Activated T-cell treated with anti-CD3 and anti-CD28 coated beads, Interleukin-2, amount 50 U/mL, for 48 hours (primary cell): ENCODE measurements at places on chromosomes 5 and 9.

DNA sequence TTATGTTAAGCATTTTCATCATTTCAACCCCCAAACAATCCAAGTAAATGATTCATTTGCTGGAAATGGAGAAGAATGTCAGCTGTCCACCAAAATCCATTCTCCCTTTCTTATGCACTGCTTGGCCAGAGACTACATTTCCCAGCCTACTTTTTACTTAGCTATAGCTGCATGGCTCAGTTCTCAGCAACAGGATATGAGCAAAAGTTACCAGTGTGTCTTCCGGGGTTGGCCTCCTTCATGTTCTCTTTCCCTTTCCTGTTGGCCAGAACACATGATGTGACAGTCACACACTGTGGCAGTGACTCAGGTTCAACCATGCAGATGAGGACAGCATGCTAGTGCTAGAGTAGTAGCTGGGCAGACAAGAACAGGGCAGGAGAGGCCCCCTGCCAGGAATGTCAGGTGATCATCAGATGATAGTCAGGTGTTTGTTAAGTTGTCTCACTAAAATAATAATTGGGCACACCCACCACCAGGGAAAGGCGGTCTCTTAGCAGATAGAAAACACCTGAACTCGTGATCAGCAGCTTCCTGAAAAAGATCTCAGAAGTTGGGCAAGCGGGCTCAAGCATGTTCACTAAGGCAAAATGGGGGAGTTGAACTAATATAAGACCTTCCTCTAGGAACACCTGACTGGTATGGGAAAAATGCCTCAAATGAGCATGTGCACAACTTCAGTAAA is 12.2 kb downstream of the GPR150 start:
- DNase-seq = peak; percentile 75

GRCh38 chr9:125356032-125356431 is 94.4 kb downstream of the GAPVD1 start:
- no peak for DNase-seq

DNA sequence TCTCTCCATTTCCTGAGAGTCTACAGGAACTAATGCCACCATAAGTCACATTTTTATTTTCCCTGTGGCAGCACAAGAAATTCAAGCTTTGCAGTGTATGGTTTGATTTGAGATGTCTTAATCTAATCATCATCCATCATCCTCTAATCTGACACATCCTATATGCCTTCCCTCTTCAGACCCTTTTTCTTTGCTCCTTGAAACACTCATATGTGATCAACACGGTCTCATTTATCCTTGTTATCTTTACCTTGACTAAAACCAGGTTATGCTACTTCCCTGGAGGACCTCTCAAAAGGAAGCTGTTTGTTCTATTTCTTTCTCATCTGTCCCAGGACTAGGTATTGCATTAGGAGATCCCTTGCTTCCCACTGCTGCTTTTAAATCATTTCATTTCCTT is 146.9 kb upstream of the MRPS30 start:
- no peak for DNase-seq

DNA sequence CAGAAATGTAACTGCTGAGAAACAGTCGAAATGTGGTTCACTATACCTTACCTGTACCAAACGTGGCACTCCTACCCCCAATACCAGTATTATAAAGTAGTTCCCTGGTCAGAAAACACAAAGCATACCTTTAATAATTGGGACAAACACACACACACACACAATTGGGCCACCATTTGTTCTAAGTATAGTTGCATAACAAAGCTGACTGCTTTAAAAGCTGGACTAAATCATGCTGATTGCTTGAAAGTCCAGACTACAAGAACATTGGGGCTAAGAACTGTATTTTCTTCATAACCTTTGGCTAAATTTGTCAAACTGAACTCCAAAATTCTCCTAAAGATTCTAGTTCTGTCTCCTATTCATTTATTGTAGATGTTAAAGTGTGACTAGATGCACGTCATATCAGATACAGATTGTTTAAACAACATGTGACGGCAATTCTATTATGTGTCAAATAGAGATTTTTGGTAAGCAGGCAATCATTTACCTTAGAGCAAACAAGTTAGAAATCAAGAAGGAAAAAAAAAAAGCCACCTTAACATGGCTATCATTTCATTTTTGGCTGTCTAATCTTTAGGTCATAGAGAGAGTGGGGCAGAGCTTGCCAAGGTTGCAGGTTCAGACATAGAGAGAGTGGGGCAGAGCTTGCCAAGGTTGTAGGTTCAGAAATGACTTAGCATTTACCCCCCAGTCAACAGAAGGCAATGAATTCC is 265.1 kb downstream of the ARL15 start:
- no peak for DNase-seq

- DNase-seq = no peak
These were observed 72.0 kb upstream of the CTSL start for GRCh38 chr9:87653941-87654340.

DNA sequence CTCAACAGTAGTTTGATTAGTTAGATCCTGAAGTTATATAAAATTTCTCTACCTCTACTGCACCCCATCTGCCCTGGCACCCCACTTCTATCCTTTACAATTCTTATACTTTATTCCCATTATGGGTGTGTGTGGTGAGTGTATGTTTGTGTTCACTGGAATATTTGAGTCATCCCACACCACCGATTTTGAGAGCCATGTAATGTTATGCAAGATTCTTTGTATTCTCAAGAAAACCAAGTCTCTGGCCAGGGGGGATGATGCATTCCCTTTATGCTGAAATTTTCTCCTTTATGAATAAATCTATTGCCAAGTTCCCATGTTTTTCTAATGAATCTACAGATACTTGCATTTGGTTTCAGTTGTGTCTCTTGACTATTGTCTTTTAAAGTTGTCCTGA is 266.8 kb downstream of the ARHGEF28 start:
- DNase-seq = no peak

DNA sequence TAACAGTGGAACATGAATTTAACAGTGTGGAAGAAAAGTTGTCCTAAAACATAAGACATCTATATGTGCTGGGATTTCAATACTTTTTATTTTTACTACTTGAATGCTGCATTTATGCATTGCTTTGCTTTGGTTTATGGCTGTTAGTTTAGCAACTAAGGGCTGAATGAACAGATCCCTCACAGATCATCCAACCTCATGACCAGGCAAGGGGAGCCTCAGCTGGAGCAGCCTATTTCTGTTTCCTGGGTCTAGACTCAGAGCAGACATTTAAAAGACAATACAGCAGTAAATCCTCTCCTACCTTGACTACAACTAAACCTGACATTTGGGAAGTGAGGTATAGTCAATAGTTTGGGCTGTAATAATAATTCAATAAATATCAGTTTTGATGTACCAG is 163.3 kb downstream of the AUH start:
- DNase-seq = no peak

GRCh38 chr5:74205767-74206578 is 434.6 kb downstream of the ENC1 start:
- DNase-seq = no peak

DNA sequence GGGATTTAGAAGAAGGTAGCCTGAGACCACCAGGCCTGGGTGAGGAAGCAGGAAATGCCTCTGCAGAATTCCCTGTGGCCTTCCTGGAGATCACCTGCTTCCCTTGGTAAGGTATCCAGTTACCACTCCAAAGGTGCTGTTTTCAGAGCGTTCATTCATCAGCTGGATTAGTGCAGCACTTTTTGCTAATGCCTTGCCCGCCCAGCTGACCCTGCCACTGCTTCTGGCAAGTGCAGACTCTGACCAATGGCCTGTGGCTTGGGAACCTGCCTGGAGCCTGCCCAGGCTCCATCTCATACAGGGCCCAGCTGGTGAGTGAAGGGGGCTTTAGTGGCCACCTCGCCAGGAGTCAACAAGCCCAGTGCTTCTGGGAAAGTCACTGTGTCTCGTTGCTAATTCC is 48.6 kb downstream of the FOXI1 start:
- no peak for DNase-seq

DNA sequence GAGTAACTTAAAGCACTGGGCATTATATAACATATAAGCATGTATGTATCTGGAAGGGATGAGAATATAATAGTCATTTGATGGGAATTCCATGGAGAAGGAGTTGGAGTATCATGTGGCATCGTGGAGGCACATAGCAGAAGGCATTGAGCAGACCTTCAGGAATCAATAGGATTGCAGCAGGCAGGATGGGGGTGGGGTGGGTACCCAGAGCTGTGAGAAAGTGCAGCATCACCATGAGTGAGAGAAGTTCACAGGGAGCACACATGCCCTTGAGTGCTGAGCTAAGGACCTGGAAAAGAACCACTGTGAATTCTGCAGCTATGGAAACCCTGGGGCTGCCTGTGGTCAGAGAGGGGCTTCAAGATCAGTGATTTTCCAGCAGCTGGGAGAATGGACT is 57.3 kb downstream of the MED10 start:
- no peak for DNase-seq

DNA sequence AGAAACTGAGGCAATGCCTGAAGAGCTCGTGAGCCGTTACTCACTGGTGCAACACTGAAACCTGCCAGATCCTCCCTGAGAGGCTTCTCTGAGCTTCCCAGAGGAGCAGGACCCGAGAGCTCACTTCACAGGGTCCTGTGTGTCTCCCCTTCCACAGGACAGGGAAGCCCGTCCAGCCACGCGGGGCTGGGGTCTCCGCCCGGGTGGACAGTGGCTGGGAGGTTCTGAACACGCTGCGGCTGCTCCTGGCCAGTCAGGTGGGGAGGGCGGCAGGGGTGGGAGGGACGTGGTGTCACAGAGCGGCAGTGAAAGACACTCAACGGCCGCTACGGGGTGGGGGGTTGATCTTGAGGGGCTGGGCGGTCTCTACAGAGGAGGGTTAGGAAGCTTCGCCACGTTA is 290 bp upstream of the ZDHHC11 start:
- no peak for DNase-seq

- no peak for DNase-seq
These were observed 760.0 kb upstream of the FAM174A start for GRCh38 chr5:99775189-99775588.

DNA sequence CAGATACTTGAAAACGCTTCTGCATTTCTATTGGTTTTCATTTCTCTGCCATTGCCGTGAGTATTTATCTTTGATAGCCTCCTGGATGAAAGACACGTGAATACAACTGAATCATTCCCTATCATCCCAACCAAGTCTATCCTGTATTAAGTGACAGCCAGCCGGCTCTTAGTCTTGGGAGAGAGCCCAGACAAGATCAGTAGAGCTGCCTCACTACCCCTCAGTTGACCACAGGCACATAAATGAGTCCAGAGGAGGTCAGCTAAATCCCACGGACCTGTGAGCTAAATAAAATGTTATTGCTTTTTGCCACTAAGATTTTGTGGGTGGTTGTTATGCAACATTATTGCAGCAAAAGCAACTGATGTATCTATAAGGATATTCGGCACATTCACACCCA is 639.0 kb upstream of the ACO1 start:
- DNase-seq = no peak

- DNase-seq = peak; percentile 27
These were observed 245.8 kb downstream of the TLE4 start for GRCh38 chr9:79817438-79818004.

DNA sequence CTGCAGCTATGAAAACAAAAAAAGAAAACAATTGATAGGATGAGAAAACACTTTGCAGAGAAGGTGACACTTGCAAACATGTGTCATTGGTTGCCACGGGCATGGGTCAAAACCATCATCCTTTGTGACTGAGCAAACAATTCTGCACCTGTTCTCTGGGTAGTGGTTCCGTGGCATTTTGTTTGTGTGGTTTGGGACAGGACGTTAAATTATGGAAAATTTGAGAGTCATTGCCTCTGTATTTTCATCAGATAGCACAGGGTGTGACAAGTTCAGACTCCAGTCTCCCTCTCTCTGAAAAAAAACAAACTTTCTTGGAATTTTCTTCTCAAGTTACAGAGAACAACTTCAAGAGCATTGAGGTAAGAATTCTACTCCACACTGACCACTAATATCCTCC is 113.4 kb upstream of the HMHB1 start:
- no peak for DNase-seq

GRCh38 chr9:133888809-133889491 is 103.2 kb downstream of the VAV2 start:
- no peak for DNase-seq

DNA sequence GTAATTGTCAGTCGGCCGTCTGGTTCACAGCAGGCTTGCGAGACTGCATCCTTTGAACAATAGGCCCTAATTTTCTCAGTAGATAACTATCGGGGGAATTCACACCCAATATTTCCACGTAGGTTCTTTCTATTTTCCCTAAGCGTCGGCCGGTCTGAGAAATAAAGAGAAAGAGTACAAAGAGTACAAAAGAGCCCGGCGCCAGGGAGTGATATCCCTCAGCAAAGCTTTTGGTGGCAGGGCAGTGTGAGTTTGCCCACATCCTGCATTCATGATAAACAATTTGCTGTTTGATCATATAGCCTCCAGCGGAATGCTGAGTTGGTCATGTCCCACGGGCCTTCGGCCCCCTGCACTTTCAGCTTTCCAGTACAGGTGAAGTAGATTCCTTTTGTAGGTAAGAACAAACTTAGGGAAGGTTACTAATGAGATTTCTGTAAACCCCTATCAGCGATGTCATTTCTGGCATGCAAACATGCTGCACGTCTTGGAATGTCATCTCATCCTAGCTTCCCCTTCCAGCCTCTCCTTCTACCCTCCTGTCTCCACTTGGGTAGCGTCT is 4.7 kb upstream of the PTGR1 start:
- DNase-seq = no peak

GRCh38 chr9:25658571-25658970 is 19.7 kb downstream of the TUSC1 start:
- no peak for DNase-seq

DNA sequence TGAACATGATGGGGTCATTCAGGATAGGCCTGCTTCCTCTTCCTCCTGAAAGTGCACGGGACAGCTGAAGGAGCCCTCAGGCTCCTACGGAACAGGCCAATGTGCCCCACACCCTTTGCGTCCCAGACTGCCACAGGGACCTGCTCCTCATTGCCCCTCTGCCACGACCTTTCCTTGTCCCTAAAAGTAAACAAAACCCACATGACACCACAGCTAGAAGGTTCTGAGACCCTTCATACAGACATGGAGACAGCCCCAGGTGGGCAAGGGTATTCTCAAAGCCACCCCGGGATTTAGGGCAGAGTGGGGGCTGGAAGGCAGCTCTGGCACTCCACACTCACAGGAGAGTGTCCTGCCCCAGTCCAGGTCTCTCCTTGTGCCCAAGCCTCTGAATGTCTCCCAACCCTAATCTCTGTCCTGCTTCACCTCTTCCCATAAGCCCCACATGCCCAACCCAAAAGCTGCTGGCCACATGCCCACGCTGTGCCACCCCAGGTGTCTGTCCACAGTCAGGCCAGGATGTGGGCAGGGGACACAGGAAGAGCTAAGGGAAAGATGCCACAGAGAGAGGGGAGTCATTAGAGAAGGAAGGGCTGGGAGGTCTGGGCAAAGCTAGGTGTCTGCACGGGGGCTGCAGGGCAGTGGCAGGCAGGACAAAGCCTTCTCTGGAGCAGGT is 800 bp downstream of the AMBP start:
- no peak for DNase-seq
